Activated naive CD8-positive, alpha-beta T cell treated with anti-CD3 and anti-CD28 coated beads for 36 hours (primary cell): ENCODE measurements at places on chromosomes 4 and X.

DNA sequence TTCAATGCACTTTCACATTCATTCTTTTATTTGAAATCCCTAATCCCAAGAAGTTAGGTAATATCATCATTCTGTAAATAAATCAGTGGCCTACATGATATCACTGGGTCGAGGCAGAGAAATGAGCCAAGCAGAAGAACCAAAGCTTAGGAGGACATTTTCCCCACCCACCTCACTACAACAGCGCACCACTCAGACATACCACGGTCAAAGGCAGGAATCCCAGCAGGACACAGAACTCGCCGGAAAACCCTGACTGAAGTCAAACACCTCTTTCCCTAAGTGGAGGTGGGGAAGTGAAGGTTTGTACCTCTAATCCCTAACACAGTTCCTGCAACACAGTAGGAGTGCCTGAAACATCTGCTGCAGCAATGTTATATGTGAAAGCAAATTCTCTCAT, 21.5 kb downstream of the RELL1 start:
- no peak for DNase-seq

DNA sequence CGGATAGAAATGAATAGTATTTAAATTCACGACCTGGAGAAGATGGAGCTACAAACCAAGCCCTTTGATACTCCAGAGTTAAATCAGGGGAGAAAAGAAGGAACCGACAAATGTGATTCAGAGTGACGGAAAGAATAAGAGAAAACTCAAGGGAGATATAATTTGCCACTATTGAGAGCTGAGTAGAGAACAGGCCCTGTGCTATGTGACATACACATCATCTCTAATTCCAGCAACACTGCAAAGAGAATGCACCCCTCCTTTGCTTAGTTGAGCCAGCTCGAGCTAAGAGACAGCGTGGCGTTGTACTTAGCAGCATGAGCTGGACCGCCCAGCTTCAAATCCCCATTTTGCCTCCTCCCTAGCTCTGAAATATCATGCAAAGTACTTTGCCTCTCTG, 266.4 kb upstream of the TENM3 start:
- DNase-seq: no peak

DNA sequence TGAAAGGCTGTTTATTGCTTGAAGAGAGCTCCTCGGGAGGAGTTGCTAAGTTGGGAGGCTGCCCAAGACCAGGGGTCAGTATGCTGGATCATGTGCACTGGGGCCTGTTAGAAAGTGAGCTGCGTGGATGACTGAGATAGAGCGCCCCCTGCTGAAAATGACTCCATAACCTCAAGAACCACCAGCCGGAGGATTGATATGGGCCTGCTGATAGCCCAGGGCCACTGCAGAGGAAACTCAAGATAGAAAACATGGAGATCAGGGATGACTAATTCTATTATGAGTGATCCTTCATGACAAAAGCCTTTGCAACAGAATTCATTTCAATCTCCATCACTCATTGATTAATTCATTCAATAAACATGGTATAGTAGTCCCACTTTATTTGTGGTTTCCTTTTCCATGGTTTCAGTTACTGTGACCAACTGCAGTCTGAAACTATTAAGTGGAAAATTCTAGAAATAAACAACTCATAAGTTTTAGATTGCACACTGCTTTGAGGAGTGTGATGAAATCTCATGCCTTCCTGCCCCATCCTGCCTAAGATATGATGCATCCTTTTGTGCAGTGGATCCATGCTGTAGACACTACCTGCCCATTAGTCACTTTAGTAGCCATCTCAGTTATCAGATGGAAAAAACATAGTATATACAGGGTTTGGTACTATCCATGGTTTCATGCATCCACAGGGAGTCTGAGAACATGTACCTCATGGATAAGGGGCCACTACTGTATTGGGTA, 126.7 kb upstream of the MBNL3 start:
- DNase-seq: peak; percentile 16

- peak; percentile 2 for DNase-seq
Measured at GRCh38 chrX:133838761-133839676, 146.4 kb downstream of the GPC3 start.

GRCh38 chr4:80500613-80501012, 165.1 kb downstream of the CFAP299 start:
- DNase-seq: no peak

DNA sequence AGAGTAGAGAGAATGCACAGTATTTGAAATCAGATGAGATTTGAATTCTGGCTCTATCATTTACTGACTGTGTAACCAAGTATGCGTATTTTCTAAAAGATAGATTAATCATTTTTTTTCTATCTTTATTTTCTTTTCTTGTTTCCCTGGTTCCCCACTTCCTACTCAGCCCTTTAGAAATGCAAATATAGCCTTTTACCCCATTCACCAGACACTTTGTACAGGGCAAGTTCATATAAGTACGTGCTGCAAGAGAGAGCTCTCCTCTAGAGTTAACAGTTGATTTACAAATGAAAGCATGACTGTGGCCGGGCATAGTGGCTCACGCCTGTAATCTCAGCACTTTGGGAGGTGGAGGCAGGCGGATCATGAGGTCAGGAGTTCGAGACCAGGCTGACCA, 17.8 kb upstream of the TDO2 start:
- no peak for DNase-seq

GRCh38 chrX:139881572-139881971, 51.3 kb downstream of the ATP11C start:
- no peak for DNase-seq

DNA sequence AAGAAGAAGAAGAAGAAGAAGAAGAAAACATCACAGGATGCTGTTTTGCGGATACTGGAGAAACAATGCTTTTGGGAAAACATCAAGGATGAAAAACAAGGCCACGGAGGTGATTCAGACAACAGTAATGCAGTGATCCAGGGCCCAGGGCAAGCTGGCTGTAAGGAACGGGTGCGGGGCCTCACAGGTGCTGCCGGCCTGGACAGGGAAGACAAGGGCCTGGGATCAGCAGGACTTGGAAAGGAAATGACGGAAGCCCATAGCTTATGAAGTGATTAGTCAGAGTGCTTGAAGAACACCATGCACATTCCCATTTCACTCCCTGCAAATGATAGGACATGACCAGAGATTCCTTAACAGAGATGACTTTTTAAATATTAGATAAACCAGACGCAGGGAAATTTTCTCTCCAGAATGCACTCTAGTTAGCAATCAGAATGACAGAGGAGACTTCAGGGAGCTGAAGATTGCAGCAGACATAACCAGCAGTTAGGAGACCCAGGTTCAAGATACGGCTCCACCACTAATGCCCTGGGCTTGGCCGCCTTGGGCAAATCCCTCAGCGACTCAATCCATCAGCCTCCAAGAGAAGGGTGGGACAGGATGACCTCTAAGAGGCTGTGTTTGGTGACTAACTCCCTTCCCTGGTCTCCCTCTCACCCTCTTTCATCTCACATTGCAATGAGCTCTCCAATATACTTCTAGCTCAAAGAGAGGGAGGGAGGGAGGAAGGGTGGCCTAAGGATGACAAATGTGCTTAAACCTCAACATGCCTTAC, 54.1 kb downstream of the APBB2 start:
- no peak for DNase-seq

- no peak for DNase-seq
Measured at GRCh38 chrX:23559975-23560374, 107.3 kb upstream of the PRDX4 start.

DNA sequence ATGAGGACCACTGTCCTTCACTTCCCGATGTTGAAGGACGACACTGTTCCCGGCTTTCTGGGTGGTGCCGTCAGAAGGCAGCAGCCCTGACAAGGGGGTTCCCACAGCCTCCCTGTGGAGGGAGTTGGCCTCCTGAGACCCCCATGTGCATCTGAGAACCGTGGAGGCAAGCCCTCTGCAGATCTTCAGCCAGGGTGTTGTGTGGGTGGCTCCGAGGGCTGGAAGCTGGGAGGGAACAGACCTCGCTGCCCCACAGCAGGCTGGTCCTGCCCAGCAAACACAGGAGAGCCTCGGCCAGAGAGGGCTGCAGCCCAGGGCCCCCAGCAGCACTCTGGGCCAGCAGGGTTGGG, 16.2 kb downstream of the DGKQ start:
- no peak for DNase-seq

GRCh38 chr4:127236889-127237288, 395.9 kb upstream of the INTU start:
- no peak for DNase-seq

DNA sequence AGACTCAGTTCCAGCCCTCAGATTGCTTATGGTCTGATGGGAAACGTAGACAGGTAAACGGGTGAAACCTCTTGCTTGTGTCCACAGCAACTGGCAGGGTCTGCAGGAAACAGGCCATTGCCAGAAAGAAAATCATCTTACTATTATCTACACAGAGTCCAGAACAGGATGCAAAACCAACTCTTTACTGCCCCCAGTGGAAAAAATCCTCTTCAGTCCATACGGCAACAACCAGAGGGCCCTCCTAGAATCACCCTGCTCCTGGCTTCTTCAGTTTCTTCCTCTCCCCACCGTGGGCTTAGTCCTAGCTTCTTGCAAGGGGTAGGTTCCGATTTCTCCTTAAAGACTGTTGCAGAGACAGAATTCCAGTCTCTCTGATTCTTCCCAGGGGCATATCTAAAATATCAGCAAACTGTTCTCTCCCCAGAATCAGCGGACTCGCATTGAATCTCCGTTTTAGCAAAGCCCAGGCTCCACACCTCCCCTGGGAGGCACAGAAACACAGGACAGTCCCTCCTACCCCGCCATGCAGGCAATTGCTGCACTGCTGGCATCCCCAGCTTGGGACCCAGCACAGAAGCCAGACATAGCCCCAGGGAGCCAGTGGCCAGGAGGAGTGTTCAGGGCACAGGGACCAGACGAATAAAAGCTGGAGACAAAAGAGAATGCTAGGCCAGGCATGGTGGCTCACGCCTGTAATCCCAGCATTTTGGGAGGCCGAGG, 41.0 kb upstream of the SH3RF1 start:
- DNase-seq: no peak

- no peak for DNase-seq
Measured at GRCh38 chr4:28310926-28311325, 1450.3 kb downstream of the STIM2 start.

- no peak for DNase-seq
Measured at GRCh38 chrX:72280321-72280845, 3.3 kb upstream of the RPS4X start.

- no peak for DNase-seq
Measured at GRCh38 chr4:126451237-126451873, 1136.6 kb downstream of the FAT4 start.

- no peak for DNase-seq
Measured at GRCh38 chrX:16770970-16771482, 15.2 kb upstream of the TXLNG start.

- no peak for DNase-seq
Measured at GRCh38 chr4:89021684-89022083, 35.3 kb downstream of the FAM13A start.

- DNase-seq: no peak
Measured at GRCh38 chrX:136262812-136263315, 11.7 kb upstream of the MAP7D3 start.

DNA sequence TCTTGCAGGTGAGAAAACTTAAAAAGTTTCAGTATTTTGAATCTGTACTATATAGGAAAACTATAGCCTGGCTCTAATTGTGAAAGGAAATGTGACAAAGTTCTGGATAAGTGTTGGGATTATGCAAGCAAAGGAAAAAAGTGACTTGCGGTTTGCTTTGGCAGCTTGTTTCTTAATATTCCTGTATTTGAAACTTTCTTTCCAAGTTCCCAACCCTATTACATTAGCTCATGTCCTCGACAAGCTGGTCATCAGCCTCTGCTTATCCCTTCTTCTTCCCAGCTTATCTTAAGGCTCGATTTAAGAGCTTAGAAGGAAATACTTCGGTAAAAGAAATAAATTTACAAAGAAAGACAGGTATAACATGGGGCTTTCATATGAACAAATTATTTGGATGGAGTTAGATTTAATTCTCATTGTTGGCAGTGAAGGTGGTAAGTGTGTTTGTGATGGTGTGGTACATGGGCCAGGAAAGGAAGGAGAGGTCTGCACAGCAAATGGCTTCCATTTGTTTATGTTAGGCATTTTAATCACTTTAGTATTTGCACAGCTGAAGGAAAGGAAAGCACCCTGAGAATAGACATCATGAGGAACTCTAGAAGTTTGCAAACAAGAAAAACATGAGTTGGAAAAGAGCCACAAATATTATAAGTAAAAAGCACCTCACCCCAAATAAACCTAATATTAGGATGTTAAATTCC, 5.1 kb upstream of the MYOZ2 start:
- DNase-seq: no peak

- no peak for DNase-seq
Measured at GRCh38 chr4:53061091-53061850, 199.2 kb downstream of the RASL11B start.

GRCh38 chr4:187188118-187188517, 464.5 kb upstream of the FAT1 start:
- no peak for DNase-seq
